ENCODE measurements at places on chromosomes 16 and 17.

GRCh38 chr16:68389006-68389405, 59.3 kb downstream of the SMPD3 start:
- no peak for DNase-seq

DNA sequence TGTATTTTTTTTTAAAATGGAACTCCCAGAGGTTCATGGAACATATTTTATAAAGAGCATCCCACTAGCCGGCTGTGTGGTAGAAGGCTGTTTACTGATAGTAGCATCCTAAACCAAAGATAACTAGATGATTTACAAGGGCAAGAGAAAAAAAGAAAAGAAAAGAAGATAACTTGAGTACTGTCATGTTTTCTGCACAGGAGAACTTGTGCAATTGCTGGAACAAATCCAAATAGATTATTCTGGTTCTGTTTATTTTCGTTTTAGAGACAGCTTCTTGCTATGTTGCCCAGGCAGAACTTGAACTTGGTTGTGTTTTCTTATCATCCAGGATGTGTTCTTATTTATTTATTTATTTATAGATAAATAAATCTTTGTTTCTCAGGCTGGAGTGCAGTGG, 20.9 kb upstream of the PPM1D start:
- no peak for DNase-seq

DNA sequence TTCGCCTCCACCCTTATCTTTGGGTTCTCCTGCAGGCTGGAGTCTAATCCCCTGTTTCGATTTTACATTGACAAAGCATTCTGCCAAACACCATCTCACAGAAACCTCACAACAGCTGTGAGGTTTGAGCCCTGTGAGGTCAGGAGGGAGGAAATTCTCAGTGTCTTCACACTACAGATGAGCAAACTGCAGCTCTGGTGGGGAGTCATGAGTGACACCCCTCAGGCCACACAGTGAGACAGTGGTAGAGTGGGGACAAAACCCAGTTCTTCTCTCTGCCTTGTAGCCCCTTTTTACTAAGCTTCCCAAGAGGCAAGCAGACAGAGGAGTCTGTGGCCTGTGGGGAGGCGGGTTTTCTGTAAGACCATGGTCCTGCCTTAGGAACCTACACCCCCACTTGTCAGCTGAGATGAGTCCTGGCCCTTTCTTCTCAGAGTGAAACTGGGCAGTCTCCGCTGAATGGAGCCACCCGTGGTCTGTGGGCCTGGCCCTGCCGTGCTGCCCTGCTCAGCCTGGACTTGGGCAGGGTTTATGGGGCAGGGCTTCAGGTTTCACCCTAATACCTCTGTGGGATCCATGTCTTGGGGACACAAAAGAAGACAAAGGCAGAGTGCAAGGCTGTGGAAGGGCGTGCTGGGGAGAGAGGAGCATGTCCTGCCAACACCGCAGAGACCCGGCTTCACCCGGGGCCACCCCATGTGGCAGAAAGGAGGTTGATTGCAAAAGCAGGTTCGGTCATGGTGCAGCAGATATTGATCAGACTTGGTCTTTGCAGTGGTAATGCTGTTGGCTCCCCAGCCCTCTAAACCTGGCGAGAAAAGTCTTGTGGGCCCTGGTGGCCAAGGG, 59.0 kb downstream of the ABR start:
- DNase-seq, result no peak

- DNase-seq, result no peak
Observed at GRCh38 chr16:80719573-80719972, 84.8 kb downstream of the CDYL2 start.

DNA sequence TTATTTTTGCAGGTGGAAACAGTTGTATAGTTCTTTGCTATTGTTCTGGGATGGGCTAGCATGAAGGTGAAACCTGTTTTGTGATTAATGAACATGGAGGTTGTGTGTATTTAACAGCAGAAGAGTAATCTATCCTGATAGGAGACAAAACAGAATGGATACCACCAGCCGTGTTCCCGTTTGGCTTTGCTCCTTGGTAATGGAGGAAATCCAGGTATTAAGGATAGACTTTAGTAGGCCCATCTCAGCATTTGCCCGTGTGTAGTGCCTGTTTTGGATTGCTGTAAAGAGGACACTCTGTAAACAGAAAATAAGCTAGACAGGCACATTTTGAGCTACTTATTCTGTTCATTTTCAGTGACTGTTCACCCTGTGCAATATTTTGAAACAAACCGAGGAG, 215.1 kb downstream of the RBFOX1 start:
- DNase-seq, result no peak

- DNase-seq, result no peak
Observed at GRCh38 chr16:22734368-22734767, 79.6 kb upstream of the HS3ST2 start.

GRCh38 chr16:10756574-10756973, 12.9 kb downstream of the NUBP1 start:
- no peak for DNase-seq

- no peak for DNase-seq
Observed at GRCh38 chr17:65048441-65048840, 8.1 kb downstream of the GNA13 start.

- no peak for DNase-seq
Observed at GRCh38 chr16:84321932-84322331, 27.3 kb downstream of the WFDC1 start.

- no peak for DNase-seq
Observed at GRCh38 chr16:73071131-73071940, 23.4 kb upstream of the ZFHX3 start.

- DNase-seq, result no peak
Observed at GRCh38 chr17:2712300-2713043, 908 bp upstream of the CLUH start.

GRCh38 chr17:55324296-55324978, 59.7 kb downstream of the HLF start:
- no peak for DNase-seq

GRCh38 chr16:10971560-10971961, 27.2 kb downstream of the CLEC16A start:
- peak; percentile 75 for DNase-seq

DNA sequence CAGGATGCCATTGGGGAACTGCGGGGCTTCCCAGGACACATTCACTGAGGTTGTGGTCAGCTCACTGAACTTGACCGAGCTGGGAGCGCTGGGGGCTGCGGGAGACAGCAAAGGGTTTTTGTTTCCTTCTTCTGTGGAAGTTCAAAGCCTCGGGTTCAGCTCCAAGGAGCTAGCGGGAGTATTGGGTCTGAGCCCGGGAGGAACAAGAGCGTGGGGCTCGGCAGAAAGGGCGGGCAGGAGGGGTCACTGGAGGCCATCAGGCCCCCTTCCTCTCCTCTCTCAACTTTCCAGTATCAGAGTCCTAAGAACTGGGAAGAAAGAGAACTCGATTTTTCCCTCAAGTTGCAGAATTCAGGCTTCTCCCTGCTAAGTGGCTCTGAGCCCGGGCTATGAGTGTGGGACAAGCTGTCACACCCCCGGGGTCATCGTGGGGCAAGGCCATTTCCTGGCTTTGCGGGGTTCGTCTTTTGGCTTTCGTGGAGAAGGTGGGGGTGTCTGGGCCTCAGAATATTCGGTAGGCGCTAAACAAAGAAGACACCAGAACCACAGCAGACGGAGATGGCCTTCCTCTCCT, 53.6 kb upstream of the CDC42EP4 start:
- DNase-seq, result no peak

DNA sequence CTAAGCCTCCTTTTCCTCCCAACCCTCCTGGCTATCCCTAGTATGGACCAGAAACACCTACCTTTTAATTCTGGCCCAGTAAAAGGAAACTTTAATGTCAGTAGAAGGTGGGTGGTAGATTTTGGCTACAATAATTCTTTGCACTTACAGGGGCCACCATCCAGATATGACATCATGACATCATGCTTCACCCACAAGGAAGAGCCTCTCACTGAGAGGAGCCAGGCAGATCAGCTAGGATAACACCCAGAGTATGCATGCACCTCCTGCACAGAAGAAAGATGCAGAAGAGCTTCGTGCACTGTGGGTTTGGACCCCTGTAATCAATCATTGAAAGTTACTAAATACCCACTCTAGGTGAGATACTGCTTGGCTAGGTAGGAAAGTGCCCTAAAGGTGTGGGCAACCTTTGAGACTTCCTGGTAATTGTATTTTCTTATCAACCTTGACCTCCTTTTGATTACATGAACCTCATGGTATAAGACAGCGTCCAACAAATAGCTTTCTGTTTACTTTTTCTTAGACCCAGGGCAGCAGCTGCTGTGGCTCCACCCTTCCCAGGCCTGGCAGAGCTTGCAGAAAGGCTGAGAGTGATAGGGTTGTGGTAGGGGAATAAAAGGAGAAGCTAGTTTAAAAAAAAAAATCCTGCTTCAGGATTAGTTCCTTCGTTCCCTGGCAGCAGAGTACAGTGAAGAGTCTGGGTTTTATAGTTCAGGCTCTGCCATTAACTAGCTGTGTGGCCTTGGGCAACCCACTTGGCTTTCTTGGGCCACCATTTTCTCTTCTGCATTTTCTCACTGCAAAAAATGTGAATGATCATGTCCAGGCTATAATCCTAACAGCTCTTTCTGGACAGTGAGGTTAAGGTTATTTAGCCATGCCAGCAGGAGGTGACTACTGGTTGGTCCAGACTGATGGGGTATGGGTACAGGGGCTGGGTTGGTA, 6.2 kb downstream of the MAP3K14 start:
- DNase-seq, result no peak

DNA sequence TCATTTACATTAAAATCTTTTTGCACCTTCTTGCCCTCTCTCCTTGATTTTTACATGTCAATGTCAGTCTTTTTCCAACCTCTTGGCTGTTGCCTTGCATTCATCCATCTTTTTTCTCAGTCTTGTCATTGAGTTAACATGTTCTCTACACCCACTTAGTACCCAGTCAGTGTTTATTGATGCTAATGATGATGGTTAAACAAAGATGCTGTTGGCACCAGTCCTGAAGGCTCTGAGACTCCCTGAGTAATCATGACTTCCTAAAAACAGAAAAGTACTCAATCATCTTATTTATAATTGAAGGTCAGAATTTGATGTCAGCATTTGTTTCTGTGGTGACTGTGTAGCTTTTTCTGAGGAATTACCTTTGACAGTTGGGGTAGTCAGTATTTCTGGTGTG, 104.5 kb downstream of the NLK start:
- DNase-seq, result no peak

DNA sequence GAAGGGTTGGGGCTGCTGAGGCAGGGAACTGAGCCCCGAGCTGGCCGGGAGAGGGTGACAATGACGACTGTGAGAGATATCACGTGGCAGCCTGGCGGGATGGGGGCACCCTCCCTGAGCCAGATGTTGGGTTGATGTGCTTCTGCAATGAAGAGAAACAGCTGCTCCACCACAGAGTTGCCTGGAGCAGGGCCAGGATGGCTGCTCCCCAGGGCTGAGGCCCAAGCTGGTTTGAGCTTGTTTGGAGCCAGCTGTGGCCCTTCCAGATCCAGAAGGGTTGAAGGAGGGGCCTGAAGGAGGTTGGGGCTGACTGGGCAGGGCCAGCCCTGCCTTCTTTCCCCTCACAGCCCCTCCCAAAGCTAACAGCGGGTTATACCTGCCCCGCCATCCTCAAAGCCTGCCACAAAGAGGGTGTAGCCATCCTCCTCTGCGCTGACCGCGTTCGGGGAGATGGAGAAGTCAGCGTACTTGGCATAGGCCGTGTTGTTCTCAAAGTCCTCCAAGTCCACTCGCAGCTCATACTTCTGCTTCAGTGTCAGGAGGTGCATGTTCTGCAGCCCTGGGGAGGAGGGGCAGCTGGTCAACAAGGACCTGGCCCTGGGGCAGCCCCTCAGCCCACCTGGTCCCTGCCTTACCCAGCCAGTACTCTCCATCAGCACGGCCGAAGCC, 2.1 kb downstream of the MFAP4 start:
- peak; percentile 94 for DNase-seq

GRCh38 chr17:323181-323580, 29.4 kb downstream of the RPH3AL start:
- no peak for DNase-seq

GRCh38 chr17:74369221-74369620, 1.9 kb downstream of the GPR142 start:
- no peak for DNase-seq

DNA sequence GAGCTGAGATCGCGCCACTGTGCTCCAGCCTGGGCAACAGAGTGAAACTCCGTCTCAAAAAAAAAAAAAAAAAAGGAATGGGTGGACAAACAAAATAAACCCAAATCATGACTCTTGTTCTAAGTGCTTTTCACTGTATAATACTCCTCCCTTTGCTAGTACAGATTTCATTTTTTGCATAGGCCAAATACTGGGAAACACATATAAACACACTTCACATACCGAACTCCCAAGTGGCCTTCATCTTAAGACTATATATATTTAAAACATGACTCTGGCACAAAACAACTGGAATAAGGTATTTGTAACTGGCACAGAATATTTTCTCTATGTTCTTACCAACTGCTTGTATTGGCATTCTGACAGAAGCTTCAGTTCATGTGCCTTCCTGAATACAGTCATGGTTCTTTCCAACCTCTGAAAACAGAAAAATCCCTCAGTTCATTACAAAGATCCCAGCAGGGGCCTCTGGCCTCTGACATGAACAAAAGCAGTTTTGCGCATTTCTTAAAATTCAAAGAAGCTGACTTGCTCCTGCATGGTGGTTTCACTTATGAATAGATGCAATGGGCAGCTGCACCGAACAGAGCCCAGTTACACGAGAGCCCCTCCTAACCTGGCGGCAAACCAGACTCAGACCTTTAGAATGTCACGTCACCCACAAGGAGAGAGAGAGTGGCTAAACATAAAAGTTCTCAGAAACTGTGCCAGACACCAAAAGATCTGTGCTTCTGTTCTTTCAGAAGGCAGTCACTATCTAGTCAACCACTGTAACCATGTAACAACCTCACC, 19.1 kb upstream of the COPRS start:
- DNase-seq, result no peak

GRCh38 chr16:70257391-70257790, 5.7 kb upstream of the EXOSC6 start:
- no peak for DNase-seq

DNA sequence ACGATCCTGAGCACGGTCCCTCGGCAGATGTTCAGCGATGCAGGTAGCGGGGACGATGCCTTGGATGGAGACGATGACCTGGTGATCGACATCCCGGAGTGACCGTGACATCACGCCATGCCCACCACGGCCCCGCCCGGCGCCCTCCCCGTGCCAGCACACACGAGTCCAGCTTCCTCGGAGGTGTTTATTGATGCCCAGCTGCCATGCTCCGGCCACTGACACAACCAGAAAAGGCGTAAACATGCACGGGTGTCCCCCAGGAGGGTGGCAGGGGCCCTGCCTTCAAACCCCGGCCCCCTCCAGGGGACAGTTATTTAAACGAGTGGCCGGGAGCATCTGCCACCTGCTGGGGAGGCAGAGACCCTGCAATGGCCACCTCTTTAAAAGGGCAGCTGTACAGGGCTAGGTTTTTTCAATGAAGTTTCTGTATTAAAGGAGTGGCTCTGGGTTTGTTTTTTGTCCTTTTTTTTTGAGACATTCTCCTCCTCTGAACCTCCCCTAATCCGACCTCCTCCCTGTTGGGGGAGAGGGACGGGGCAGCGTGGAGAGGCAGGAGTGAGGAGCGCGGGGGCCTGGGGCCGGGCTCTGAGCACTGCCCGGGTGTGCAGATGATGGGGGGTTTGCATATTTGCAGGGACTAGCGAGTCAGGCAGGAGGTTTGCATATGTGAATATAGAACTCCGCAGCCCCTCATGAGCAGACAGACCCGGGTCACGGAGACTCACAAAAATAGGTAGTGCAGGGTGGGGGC, 5.3 kb downstream of the DOC2A start:
- DNase-seq, result peak; percentile 11
